ENCODE measurements at places on chromosomes 2 and 18.

DNA sequence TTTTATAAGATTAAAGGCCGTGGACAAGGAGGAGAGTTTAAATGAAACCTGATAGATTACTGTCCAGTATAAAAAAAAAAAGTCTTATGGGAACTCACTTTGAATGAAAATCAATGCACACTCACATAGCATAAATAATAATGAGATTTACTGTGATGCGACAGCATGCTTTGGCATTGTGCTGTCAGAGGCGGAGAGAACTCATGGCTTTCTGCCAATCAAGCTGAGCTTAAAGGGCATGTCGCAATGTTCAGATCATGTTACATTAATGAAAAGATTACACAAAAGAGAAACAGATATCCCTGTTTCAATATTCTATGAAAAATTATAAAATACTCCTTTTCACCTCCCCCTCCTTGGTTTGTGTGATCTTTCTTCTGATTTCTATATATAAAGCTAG lies 310.8 kb downstream of the ERBB4 start:
- DNase-seq, result peak; percentile 66

- DNase-seq, result no peak
Observed at GRCh38 chr2:62465741-62466502, 40.1 kb downstream of the TMEM17 start.

DNA sequence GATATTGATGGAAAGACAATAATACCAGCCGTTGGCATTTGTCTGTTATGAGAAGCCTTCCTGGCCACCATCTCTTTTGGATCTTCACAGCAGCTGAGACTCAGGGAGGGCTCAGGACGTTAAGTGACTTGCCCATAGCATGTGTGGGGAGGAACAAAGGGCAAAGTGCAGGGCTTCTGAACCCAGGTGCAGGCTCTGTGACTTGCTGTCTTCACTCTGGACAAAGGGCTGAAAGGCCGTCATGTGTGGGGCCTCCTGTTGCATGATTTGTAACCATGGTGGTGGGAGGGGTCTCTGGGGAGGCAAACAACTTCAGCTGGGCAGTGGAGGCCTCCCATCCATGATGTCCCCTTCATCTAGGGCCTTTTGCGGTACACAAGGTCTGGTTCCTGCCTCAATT lies 65.5 kb upstream of the SIX2 start:
- no peak for DNase-seq

GRCh38 chr2:71933467-71934319 lies 214.0 kb downstream of the CYP26B1 start:
- DNase-seq, result peak; percentile 58
